PC-9 (cell line): ENCODE measurements at places on chromosomes 4 and X. TPM values are rescaled to one million over a fixed set of nuclear protein-coding genes. Genes with fewer than 3 reads are reported as not detected.

DNA sequence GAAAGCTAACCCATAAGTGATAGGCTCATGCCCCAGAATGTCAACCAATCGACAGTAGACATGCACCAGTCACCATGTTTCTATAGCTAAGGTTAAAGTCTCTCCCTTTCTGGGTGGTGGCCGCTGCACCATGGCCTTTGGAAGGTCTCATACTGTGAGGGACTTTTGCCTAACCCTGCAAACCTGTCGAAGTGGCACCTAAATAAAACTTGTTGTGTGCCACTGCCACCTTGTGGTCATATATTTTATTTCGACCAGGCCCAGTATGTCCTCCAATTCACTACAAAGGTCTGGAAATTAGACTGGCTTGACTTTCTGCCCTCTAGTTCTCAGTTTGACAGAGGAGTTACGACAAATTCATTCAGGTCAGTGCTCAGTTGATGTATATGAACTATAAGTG, 163.1 kb downstream of the SMARCA1 start:
- no peaks in the 10 kb centered on the region for H3K27me3 ChIP-seq
- H3K4me3 ChIP-seq: no peak overlapping the region
- H3K36me3 ChIP-seq: no peaks in the 10 kb centered on the region
- H3K27ac ChIP-seq: no peak overlapping the region
- peak; percentile 38 for DNase-seq
- H3K4me1 ChIP-seq: no peaks in the 10 kb centered on the region

DNA sequence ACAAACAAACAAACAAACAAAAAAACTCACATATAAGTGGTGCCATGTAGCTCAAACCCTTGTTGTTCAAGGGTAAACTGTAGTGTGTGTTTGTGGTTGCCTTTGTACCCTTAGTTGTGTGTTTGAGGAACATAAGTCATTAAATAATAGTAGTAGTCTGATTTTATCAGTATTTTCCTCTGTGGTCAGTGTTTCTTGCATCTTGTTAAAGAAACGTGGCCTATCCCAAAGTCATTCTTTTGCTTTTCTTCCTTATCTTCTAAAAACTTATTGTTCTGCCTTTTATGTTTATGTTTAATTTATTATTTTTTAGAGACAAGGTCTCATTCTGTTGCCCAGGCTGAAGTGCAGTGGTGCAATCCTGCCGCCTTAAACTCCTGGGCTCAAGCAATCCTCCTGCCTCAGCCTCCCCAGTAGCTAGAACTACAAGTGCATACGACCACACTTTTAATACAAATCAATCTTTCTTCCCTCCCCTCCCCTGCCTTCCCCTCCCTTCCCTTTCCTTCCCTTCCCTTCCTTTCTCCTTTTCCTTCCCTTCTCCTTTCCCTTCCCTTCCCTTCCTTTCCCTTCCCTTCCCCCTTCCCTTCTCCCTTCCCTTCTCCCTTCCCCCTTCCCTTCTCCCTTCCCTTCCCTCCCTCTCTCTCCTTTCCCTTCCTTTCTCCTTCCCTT, 26.4 kb downstream of the PRIMPOL start:
- H3K27me3 ChIP-seq: no peaks in the 10 kb centered on the region
- H3K27ac ChIP-seq: no peak overlapping the region
- no peaks in the 10 kb centered on the region for H3K4me1 ChIP-seq
- no peak overlapping the region for H3K4me3 ChIP-seq
- 0 out of 2 replicates have a peak, but pooled peaks cover 1% of the 10 kb centered on the region for H3K36me3 ChIP-seq

TFE3 gene
- 27.2 and 33.7 TPM in 2 replicates for total RNA-seq

UBE2D3 gene
- total RNA-seq: 154 and 183 TPM in 2 replicates

SLC25A4 gene
- 15.6 and 15.9 TPM in 2 replicates for total RNA-seq

- no peaks in the 10 kb centered on the region for H3K36me3 ChIP-seq
- no peak for DNase-seq
- peaks cover 8% of the 10 kb centered on the region; the same call in 1 of the 2 replicates for H3K4me1 ChIP-seq
- no peaks in the 10 kb centered on the region for H3K27me3 ChIP-seq
- no peak within 1 kb of the TSS for H3K27ac ChIP-seq
- no peak within 1 kb of the TSS for H3K4me3 ChIP-seq
Observed at GRCh38 chr4:36281384-36282106, at the start of gene DTHD1. DTHD1 (plus strand) TSS chr4:36281616; CDS start chr4:36281759, 143 bp downstream.

GRCh38 chr4:130071746-130072145, 975.8 kb downstream of the C4orf33 start:
- no peaks in the 10 kb centered on the region for H3K27me3 ChIP-seq
- no peaks in the 10 kb centered on the region for H3K36me3 ChIP-seq

DNA sequence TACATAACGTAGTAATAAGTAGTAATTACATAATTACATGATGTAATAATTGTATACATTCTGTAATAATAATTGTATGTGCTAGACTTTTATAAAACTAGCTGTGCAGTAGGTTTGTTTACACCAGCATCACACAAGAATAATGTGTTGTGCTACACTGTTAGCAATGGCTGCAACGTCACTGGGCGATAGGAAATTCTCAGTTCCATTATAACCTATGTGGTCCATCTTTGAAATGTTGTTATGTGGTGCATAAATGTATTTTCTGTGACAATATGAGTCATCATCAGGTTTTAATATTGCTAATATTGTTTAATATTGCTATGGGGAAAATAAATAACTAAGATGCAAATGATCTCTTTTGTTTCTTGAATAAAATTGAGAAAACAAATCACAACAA, 46.0 kb upstream of the ATP8A1 start:
- no peaks in the 10 kb centered on the region for H3K4me1 ChIP-seq
- DNase-seq: no peak
- no peaks in the 10 kb centered on the region for H3K36me3 ChIP-seq
- H3K4me3 ChIP-seq: no peak overlapping the region
- H3K27me3 ChIP-seq: no peaks in the 10 kb centered on the region
- H3K27ac ChIP-seq: no peak overlapping the region

DNA sequence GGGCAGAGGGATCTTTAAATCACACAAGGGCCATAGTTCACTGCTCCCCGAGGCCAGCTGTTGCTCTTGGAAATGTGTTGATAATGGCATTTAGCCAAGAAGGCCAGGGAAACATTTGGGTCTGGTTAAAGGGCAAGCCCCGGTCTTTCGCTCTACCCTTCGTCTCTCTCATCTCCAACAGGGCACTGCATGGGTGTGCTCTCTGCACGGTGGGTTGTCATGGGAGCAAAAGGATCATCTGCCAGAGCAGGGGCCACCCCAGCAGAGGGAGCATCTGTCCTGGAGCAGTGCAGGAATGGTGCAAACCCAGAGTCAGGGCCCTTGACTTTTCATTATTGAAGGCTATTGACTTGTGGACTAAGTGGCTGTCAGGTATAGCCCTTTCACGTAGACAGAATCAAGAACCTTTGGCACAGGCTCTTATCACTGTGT, 22.7 kb upstream of the PGRMC2 start:
- no peak overlapping the region for H3K27ac ChIP-seq
- no peak overlapping the region for H3K4me3 ChIP-seq
- H3K4me1 ChIP-seq: peaks cover 13% of the 10 kb centered on the region
- H3K27me3 ChIP-seq: no peaks in the 10 kb centered on the region
- no peak for DNase-seq

SHOX gene
- total RNA-seq: not detected in 2 replicates

DNA sequence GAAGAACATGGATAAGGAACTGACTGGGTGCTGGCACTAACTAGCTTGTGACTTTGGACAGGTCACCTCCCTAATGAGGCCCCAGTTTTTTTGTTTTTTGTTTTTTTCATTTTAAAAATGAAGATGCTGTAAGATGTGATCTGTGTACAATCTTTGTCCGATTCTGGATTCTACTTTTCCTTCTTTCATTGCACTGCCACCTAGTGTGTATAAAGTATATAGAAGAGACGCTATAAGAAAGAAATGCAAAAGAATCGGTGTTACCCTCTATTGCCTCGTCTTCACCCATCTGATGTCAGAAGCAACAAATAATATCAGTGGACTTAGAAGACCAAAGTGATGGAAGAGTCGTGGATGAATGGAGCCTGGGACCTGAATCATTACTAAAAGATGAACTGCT, 58.6 kb upstream of the P2RY10 start:
- H3K4me3 ChIP-seq: no peak overlapping the region
- no peak overlapping the region for H3K27ac ChIP-seq
- H3K4me1 ChIP-seq: no peaks in the 10 kb centered on the region
- DNase-seq: no peak

- DNase-seq: no peak
- H3K4me1 ChIP-seq: no peaks in the 10 kb centered on the region
- no peaks in the 10 kb centered on the region for H3K27me3 ChIP-seq
- no peak overlapping the region for H3K4me3 ChIP-seq
Observed at GRCh38 chrX:30228526-30228925, 1.9 kb upstream of the MAGEB3 start.

DNA sequence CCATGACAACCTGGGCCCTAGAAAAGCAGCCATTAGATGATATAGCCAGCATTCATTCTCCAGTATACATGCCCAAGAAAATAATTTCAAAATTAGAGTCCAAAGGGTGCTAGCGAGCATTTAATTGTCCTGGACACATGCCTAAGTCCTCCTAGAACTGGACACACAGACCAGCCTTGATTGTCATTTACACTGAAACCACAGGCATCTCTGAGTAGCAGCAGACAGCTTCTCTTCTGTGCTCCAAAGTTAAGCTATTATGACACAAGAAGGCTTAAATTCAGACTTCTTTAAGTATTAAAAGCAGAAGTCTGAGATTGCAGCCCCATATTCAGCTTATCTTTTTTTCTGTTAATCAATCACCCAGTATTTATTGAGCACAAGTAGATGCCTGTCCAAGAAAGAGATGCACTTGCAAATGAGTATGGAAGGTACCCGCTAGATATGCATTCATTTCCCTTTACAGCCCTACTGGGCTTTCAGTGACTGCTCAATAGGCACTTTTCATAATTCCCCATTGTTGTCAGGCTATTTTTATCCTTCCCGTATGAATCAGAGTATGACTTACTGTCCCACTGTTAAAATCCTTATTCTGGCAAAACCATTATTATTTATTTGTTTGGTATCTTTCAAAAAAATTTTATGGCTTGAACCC, 374.1 kb downstream of the FBXW7 start:
- H3K4me1 ChIP-seq: no peaks in the 10 kb centered on the region
- H3K27ac ChIP-seq: no peak overlapping the region
- H3K27me3 ChIP-seq: peaks cover 16% of the 10 kb centered on the region; the same call in 1 of the 2 replicates
- DNase-seq: no peak
- H3K36me3 ChIP-seq: no peaks in the 10 kb centered on the region

DNA sequence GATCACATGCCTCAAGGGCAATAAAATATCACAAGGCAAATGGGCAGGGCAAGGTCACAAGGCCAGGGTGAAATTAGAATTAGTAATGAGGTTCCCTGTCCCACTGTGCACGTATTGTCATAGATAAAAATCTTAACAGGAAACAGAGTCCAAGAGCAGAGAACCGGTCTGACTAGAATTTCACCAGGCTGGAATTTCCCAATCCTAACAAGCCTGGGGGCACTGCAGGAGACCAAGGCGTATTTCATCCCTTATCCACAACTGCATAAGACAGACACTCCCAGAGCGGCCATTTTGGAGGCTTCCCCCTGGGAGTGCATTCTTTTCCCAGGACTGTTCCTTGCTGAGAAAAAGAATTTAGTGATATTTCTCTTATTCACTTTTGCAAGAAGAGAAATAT, 25.9 kb upstream of the PRDM5 start:
- no peak overlapping the region for H3K4me3 ChIP-seq
- peak; percentile 56 for DNase-seq
- H3K4me1 ChIP-seq: no peaks in the 10 kb centered on the region
- no peak overlapping the region for H3K27ac ChIP-seq
- no peaks in the 10 kb centered on the region for H3K27me3 ChIP-seq

SUPT20HL2 gene
- total RNA-seq: not detected in 2 replicates

DNA sequence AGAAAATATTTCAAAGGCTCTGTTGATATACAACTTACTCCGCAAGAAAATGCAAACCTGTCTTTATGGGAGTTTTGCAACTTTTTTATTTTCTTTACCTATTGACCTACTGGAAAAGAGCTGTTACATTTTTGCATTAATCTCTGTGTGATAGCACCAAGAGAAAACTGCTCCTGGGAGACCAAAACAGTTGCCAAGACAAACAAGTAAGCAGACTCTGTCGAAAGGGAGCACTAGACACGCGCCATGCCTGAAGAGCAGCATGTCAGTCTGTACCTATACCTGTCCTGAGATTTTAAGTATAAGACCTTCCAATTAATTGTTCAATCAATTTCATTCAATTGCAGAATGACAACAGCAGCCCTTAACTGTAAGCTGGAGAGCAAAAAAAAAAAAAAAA, 56.0 kb upstream of the TECRL start:
- DNase-seq: no peak
- H3K4me1 ChIP-seq: no peaks in the 10 kb centered on the region
- no peak overlapping the region for H3K4me3 ChIP-seq
- H3K27ac ChIP-seq: no peak overlapping the region

TMEM144 gene
- total RNA-seq: 9.2 and 13.4 TPM in 2 replicates

- DNase-seq: no peak
- no peaks in the 10 kb centered on the region for H3K27me3 ChIP-seq
- H3K4me1 ChIP-seq: no peaks in the 10 kb centered on the region
- H3K4me3 ChIP-seq: no peak overlapping the region
- H3K36me3 ChIP-seq: no peaks in the 10 kb centered on the region
Observed at GRCh38 chrX:41796577-41796976, 72.6 kb downstream of the GPR82 start.

- no peak overlapping the region for H3K4me3 ChIP-seq
- no peaks in the 10 kb centered on the region for H3K27me3 ChIP-seq
- DNase-seq: no peak
- H3K27ac ChIP-seq: no peak overlapping the region
Observed at GRCh38 chr4:60723796-60724195, 476.3 kb upstream of the ADGRL3 start.

- no peaks in the 10 kb centered on the region for H3K4me1 ChIP-seq
- H3K27ac ChIP-seq: no peak overlapping the region
- H3K4me3 ChIP-seq: no peak overlapping the region
- H3K36me3 ChIP-seq: no peaks in the 10 kb centered on the region
Observed at GRCh38 chr4:143021384-143021783, 163.3 kb upstream of the USP38 start.

COL25A1 gene
- total RNA-seq: not detected in 2 replicates

- no peak for DNase-seq
- no peak overlapping the region for H3K27ac ChIP-seq
- H3K4me3 ChIP-seq: no peak overlapping the region
- no peaks in the 10 kb centered on the region for H3K36me3 ChIP-seq
- no peaks in the 10 kb centered on the region for H3K4me1 ChIP-seq
Observed at GRCh38 chr4:139921429-139922184, 232.4 kb downstream of the MAML3 start.

OPN1MW gene
- total RNA-seq: not detected in 2 replicates

DNA sequence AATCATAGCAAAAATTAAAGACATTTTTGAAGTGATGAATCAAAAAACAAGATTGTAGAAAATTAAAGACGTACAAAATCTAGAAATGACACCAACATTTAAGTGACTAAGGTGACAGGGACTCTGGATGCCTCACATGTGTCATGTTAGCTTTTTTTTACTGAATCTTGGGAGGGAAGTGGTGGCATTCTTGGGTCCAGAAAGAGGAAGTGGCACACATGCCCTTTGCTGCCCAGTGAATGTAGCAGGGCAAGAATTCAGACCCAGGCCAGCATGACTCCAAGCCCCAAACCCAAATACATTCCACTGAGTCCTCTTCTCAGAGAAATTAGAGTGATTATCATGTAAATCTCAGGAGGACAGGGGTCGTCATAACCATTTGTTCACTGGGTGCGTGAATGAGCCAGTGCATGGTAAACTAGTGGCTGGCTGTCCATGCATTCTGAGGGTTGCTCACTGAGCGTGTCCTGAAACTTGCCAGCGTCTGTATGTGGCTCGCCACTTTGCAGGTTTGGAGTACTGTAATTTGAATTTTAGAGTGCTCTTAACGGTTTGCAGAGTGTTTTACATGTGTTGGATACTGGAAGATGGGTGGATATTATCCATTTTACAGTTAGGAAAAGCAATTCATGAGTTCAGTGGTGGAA, 55.4 kb upstream of the TBC1D14 start:
- no peak for DNase-seq
- no peak overlapping the region for H3K4me3 ChIP-seq
- H3K4me1 ChIP-seq: peaks cover 49% of the 10 kb centered on the region
- H3K27me3 ChIP-seq: no peaks in the 10 kb centered on the region
